ENCODE measurements at places on chromosomes 16 and 17.

GRCh38 chr17:32487473-32488176 lies 832 bp downstream of the CDK5R1 start:
- DNase-seq = no peak

DNA sequence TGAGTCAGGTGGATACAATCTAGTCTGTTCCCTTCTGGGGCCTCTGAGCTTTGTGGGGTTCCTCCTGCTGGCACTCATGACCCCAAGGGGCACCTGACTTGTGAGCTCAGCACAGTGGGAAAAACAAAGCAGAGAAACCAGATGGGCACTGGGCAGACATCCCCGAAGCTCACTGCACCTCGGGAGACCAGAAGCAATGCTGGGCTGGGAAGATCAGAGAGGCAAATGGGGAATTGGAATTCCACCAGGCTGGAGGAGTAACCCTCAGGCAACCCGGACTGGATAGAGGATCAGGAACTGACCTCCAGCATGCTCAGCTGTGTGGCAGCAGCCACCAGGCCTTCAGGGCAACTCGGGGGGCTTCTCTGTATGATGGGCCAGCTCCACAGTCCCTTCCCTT lies 50.3 kb downstream of the ABCC12 start:
- DNase-seq = no peak

DNA sequence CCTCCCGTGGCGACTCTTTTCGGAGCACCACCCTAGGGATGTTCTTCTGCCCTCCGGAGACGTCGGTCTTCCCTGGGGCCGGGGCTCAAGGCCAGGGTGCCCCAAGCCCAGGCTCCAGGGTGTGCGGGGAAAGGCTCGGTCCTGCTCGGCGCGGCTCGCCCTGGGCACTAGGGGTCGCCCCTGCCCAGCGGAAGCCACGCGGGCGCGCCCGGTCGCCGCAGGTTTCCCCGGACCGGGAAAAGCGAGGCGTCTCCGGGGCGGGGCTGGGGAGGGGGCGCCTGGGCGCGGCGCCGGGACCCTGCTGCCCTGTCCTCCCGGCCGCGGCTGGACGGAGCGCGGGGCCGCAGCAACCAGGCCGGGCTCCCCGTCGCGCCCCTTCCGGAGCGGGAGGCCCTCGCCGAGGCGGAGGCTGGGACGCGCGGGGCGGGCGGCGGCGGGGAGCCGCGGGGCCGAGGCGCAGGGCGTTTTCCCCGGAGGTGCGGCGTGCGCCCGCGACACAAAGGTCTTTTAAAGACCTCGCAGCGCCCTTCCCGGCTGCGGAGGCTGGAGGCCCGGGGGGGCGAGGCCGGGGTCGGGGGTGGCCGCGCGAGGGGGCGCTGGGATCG lies 76.4 kb downstream of the MRC2 start:
- peak; percentile 92 for DNase-seq

DNA sequence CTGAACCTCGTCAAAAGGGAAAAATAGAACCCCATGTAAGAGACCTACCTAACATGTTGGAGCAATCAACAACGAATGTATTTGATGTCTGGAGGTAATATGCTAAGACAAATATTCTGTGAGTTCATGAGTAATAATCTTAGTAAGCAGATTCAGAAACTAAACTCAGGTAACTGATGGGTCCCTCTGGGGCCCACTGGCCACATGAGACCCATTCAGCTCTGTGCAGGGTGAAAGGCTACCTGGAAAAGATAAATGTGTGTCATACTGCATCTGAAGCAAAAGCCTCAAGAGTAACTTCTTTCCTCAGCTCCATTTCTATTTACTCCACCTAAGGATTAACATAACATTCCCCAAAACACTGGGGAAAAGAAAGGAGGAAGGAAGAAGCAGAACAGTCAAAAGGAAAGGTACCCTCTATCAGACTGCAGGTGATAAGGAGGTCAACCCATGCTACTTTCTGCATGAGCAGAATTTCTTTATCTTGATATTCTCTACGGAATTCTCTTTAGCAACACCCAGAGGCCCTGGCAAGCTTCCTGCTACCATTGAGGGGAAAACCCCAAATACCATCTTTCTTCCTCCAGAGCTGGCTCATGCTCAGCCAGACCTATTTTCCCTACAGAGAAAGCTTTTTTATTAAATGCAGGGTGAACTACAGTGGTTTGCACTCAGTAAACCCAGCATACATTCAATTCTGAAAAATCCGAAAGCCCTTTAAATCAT lies 37.7 kb upstream of the ABCA6 start:
- DNase-seq = no peak

- DNase-seq = no peak
These were observed 197.1 kb downstream of the ABCC12 start for GRCh38 chr16:47958726-47959125.

GRCh38 chr16:10879681-10880589 lies 2.9 kb downstream of the CIITA start:
- no peak for DNase-seq

- no peak for DNase-seq
These were observed 24.3 kb downstream of the ZNF469 start for GRCh38 chr16:88407042-88407420.

- DNase-seq = peak; percentile 63
These were observed 2.2 kb upstream of the MPG start for GRCh38 chr16:75580-76501.

- no peak for DNase-seq
These were observed 17.8 kb downstream of the SNN start for GRCh38 chr16:11685844-11686618.

DNA sequence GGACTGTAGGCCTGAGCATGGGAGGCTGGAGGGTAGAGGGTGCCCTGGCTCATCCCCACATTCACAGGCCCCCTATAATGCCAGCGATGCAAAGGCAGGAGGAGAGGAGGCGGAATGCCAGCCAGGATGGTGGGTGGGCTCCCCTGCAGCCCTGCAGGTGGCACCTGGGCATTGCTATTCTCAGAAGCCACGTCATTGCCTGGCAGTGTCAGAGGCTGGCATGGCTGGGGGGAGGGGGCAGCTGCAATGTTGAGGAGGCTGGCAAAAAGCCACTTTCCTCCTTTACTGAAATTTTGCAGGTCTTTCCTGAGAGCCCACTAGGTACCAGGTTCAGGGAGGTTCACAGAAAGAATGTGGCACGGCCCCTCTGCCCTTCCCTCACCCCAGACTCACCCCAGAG lies 36.2 kb downstream of the RAB11FIP4 start:
- no peak for DNase-seq

DNA sequence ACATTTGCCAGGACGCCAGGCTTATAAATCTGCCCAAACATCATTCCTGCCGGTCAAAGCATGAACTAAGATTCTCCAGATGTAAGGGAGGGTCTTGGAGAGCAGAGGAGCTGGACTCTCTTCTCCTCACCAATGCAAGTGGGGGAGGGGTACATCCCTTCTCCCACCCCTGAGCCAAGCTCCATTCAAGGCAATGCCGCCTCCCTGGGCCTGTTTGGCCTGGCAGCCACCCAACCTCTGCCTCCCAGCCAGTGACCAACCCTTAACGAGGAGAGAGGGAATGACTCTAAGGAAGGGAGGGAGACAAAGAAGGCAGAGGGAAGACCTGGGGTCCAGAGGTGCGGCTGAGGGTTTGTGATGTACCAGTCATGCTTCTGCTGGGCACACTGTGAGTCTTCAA lies 13.8 kb downstream of the C17orf50 start:
- DNase-seq = no peak

GRCh38 chr17:53792997-53793396 lies 29.7 kb upstream of the KIF2B start:
- DNase-seq = no peak

DNA sequence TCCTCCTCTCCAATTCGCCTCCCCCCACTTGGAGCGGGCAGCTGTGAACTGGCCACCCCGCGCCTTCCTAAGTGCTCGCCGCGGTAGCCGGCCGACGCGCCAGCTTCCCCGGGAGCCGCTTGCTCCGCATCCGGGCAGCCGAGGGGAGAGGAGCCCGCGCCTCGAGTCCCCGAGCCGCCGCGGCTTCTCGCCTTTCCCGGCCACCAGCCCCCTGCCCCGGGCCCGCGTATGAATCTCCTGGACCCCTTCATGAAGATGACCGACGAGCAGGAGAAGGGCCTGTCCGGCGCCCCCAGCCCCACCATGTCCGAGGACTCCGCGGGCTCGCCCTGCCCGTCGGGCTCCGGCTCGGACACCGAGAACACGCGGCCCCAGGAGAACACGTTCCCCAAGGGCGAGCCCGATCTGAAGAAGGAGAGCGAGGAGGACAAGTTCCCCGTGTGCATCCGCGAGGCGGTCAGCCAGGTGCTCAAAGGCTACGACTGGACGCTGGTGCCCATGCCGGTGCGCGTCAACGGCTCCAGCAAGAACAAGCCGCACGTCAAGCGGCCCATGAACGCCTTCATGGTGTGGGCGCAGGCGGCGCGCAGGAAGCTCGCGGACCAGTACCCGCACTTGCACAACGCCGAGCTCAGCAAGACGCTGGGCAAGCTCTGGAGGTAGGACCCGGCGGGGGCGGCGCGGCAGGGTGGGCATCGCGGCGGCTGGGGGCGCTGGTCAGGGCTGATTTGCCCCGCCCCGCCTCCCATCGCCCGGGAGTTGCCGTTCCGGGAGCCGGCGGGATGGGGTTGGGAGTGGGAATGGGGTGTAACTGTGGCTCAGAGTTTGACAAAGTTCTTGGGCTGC lies 567 bp downstream of the SOX9 start:
- peak; percentile 55 for DNase-seq

DNA sequence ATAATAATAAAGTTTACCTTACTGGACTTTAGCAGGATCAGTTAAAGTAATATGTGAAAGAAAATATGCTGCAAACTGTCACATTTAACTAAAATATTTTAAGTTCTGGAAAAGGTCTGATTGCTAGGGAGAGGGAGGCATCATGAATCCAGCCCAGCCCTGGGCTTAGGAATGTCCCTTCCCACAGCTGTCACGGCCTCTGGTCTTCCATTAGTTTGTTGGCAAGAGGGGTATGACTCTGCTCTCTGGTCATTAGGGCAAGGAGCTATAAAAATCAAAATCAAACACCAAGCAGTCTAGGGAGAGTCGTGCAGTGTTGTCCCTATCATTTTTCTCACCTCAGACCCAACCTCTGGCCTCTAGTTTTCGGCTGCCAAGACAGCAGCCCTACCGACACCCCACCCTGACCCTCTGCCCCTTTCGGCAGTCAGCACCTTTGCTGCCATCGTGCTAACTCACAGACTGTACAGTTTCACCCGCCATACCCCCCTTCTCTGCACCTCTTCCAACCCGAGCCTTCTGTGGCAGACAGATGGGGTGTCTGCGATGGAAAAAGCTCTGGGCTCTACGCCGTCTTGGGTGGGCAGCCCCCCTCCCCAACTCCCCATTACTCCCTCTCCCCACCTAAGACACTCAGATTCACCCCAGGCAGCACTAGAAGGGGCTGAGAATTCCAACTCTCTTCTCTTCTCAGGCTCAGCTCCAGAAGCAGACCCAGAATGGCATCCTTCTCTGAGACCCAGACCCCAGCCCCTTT lies 41.4 kb downstream of the NEUROD2 start:
- DNase-seq = no peak

DNA sequence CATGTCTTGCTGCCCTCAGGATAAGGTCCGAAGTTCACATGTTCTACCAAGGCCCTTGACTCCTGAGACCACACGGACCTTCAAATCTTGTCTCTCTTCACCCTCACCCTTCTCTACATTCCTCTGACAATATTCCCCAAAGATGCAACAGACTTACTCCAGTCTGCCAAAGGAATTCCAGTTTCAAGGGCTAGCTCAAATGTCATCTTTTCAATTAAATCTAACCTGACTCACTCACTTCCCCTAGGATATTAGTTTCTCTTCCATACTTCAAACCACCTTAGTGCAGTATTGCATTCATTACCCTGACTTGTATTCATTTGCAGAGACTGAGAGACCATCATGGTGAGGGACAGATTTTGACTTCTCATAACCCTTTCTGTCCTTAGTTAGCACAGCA lies 59.6 kb upstream of the ADCY9 start:
- DNase-seq = no peak

GRCh38 chr16:23403547-23403946 lies 49.4 kb downstream of the COG7 start:
- no peak for DNase-seq

DNA sequence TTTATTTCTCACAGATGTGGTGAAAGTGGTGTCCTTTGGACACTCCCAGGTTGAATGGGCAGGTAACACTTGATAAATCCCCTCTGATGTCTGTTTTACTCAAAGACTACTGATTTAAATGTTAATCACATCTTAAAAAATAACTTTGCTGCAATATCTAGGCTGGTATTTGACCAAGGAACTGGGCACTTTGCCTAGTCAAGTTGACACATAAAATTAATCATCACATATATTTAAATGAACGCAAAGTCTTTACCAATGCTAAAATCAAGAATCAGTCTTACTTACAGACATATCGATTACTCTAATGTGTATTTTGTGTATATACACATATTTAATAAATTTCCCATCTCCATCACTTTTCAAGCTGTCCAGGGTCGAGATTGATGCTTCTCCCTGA lies 7.0 kb downstream of the MT2A start:
- DNase-seq = no peak

GRCh38 chr17:10292057-10292937 lies 80.5 kb downstream of the MYH13 start:
- no peak for DNase-seq
